Glutamatergic neuron (in vitro differentiated cells): ENCODE measurements at places on chromosomes 3 and 15. TPM values are rescaled to one million over a fixed set of nuclear protein-coding genes. Genes with fewer than 3 reads are reported as not detected.
A peak's percentile ranks its signal among the peaks of the same experiment; 100 is the strongest.

- no peaks in the 10 kb centered on the region for H3K4me1 ChIP-seq
- no peak overlapping the region for H3K27ac ChIP-seq
- no peak for DNase-seq
- H3K27me3 ChIP-seq = no peaks in the 10 kb centered on the region
Measured at GRCh38 chr3:100766069-100766468, 56.8 kb downstream of the TFG start.

- no peak overlapping the region for H3K27ac ChIP-seq
- no peak for DNase-seq
- H3K36me3 ChIP-seq = no peaks in the 10 kb centered on the region
- H3K4me1 ChIP-seq = no peaks in the 10 kb centered on the region
Measured at GRCh38 chr3:17579289-17580031, 163.0 kb downstream of the TBC1D5 start.

Gene UBA7
- 0.54 TPM for total RNA-seq

Gene COL8A1
- 0.25 TPM for total RNA-seq

Gene POTEB3
- total RNA-seq = not detected

DNA sequence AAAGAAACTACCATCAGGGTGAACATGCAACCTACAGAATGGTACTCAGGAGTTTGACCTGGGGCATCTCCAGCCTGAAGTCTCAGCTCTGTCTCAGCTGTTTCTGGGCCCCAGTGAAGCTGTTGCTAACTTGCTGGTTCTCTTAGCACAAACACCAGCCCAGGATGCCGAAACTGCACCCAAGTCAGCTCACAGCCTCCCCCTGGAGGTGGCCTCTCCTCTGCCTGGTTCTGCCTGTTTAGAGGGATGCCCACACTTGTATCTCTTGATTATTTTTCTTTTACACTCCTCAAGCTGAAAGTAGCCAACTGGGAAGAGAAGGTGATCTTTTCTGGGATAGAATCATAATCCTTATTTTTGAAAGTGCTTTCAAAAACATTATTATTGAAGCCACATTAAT is 289.0 kb upstream of the RASGRP1 start:
- no peaks in the 10 kb centered on the region for H3K36me3 ChIP-seq
- H3K4me3 ChIP-seq = no peak overlapping the region
- peaks cover 4% of the 10 kb centered on the region for H3K27me3 ChIP-seq
- H3K27ac ChIP-seq = no peak overlapping the region
- no peaks in the 10 kb centered on the region for H3K4me1 ChIP-seq
- peak; percentile 45 for DNase-seq

DNA sequence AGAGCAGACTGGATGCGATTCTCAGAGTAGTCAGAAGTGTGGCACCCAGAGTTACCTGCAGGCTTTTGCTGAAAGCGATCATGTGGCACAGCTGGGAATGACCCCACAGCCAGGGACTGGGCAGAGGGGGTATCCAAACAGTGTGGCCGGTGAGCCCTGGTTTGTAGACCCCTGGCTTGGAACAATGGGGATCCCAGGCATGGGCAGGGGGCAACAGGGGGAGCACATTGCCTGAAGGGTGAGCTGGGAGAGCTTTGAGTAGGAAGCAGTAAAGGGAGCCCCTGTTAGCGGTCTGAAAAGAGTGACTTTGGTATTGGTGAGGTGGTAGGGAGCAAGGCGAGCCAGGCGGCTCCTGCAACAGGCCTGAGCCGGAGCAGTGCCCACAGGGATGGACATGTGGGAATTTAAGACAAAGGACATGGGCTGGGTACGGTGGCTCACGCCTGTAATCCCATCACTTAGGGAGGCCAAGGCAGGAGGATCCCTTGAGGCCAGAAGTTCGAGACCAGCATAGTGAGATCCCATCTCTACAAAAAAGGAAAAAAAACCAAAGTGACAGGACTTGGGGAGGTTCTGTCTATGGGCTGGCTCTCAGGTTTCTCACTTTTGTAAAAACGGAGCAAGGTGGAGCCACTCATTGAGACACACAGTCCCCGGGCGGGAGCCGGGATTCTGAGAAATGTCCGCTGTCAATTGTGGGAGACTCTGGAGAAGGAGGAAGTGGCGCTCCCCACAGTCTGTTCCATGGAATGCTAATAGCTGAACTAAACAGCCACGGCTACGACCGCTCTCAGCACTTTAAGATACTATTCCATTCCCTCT is 223.8 kb upstream of the LYSMD4 start:
- H3K27me3 ChIP-seq = peaks cover 6% of the 10 kb centered on the region
- H3K36me3 ChIP-seq = peaks cover 12% of the 10 kb centered on the region
- no peak for DNase-seq

DNA sequence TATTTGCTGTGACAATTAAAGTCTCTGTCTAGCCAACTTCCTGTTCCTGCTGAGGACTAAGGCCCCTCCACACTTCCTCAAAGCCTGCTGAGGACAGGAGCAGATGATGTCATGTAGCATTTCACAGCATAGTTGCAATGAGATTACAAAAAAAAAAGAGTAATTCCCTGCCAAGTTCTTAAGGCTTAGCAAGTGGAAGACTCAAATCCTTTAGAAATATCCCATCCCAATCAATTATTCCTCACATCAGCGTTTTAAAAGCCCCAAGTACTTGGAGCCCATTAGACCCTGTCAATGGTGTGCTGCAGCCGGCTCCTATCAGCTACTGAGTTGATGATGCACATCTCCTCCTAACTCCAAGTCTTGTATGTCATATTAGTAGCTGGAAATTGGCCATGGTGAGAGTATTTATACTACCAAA is 51.7 kb downstream of the TRANK1 start:
- no peaks in the 10 kb centered on the region for H3K27me3 ChIP-seq
- no peak for DNase-seq
- no peak overlapping the region for H3K4me3 ChIP-seq

Gene CD200R1
- total RNA-seq = not detected

- peaks cover 13% of the 10 kb centered on the region for H3K36me3 ChIP-seq
- DNase-seq = no peak
- peaks cover 4% of the 10 kb centered on the region for H3K4me1 ChIP-seq
- no peak overlapping the region for H3K4me3 ChIP-seq
- no peak overlapping the region for H3K27ac ChIP-seq
Measured at GRCh38 chr15:58701376-58701775, 48.1 kb downstream of the ADAM10 start.

DNA sequence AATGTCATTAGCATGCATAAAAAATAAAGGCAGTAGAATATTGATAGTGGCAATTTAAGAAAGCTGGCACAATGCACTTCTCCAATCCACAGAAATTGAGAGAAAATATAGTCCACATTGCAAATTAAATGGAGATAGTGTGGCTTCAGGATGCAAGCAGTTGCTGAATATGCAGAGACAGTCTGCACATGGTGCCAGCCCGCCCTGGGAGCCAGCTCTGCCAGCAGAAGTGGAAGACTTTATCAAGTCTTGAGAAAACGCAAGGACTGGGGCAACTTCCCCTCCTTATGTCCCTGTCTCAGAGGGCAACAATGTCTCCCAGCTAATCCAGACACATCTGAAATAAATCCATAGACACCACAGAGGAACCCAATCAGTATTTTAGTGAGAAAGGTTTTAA is 57.2 kb downstream of the MB21D2 start:
- peaks cover 3% of the 10 kb centered on the region for H3K36me3 ChIP-seq
- H3K4me3 ChIP-seq = no peak overlapping the region
- peaks cover 48% of the 10 kb centered on the region for H3K4me1 ChIP-seq
- no peak for DNase-seq
- H3K27ac ChIP-seq = peak overlapping the region; percentile 38

Gene KAT2B
- total RNA-seq = 13.6 TPM

Gene RTP1
- total RNA-seq = not detected

Gene NT5DC2
- 308 TPM for total RNA-seq

Gene GOLGA8R
- not detected for total RNA-seq

DNA sequence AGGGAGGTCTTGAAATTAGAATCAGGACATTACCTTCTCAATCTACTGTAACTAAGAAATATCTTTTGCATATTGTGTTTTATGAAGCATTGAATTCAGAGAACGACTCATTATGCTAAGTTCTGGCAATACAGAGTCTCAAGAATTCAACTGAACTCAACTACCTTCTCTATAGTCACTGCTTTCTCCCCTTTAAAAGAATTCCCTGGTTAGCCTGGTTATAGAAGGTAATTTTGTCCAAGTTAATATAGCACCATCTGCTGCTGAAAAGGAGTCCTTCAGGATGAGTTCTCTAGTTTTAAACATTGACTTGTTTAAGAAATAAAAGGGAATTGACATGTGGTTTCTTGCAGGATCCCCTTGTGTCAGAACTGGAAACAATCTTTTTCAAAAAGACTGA is 60.2 kb downstream of the IL16 start:
- no peak overlapping the region for H3K27ac ChIP-seq
- DNase-seq = no peak
- H3K27me3 ChIP-seq = no peaks in the 10 kb centered on the region
- H3K4me1 ChIP-seq = no peaks in the 10 kb centered on the region
- no peaks in the 10 kb centered on the region for H3K36me3 ChIP-seq

- H3K27me3 ChIP-seq = no peaks in the 10 kb centered on the region
- DNase-seq = no peak
- H3K27ac ChIP-seq = no peak overlapping the region
Measured at GRCh38 chr3:172698631-172699030, 12.2 kb downstream of the NCEH1 start.

DNA sequence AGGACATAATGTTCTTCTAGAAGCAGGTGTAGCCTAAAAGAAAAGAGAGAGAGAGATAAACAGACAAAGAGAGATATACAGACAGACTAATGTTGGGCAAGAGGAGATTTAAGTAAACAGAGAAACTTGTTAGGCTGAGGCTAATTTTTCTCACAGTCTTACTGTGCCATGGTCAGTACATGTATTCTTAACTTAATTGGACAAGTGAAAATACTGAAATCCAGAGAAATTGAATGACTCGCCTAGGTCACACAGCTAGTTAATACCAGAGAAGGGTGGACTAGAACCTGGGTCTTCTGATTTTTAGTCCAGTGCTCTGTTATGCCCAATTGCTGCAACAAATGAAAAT is 6.7 kb upstream of the ZNF609 start:
- peaks cover 35% of the 10 kb centered on the region for H3K4me1 ChIP-seq
- H3K36me3 ChIP-seq = no peaks in the 10 kb centered on the region
- no peak for DNase-seq
- peak overlapping the region; percentile 44 for H3K4me3 ChIP-seq

Gene DNAJA4
- total RNA-seq = 2.4 TPM

- peaks cover 11% of the 10 kb centered on the region for H3K4me1 ChIP-seq
- no peak overlapping the region for H3K27ac ChIP-seq
- no peak for DNase-seq
- no peaks in the 10 kb centered on the region for H3K36me3 ChIP-seq
- H3K4me3 ChIP-seq = no peak overlapping the region
- no peaks in the 10 kb centered on the region for H3K27me3 ChIP-seq
Measured at GRCh38 chr15:71333839-71334238, 218.6 kb downstream of the THSD4 start.

Gene CALML4
- 4.1 TPM for total RNA-seq

- H3K36me3 ChIP-seq = no peaks in the 10 kb centered on the region
- H3K4me1 ChIP-seq = peaks cover 6% of the 10 kb centered on the region
- H3K27me3 ChIP-seq = peaks cover 5% of the 10 kb centered on the region
- H3K27ac ChIP-seq = no peak overlapping the region
- no peak for DNase-seq
- H3K4me3 ChIP-seq = no peak overlapping the region
Measured at GRCh38 chr15:23401627-23402026, 45.4 kb downstream of the GOLGA6L2 start.
